PC-3 (cell line): ENCODE measurements at places on chromosomes 7 and 10. TPM values are rescaled to one million over a fixed set of nuclear protein-coding genes. Genes with fewer than 3 reads are reported as not detected.

GRCh38 chr7:20785157-20786048, 1.3 kb downstream of the SP8 start:
- H3K4me3 ChIP-seq = peak overlapping the region; percentile 55
- H3K4me1 ChIP-seq = no peaks in the 10 kb centered on the region
- no peaks in the 10 kb centered on the region for H3K36me3 ChIP-seq

GRCh38 chr10:132578287-132578951, 40.8 kb downstream of the INPP5A start:
- H3K4me3 ChIP-seq = no peak overlapping the region
- H3K4me1 ChIP-seq = peaks cover 31% of the 10 kb centered on the region

DNA sequence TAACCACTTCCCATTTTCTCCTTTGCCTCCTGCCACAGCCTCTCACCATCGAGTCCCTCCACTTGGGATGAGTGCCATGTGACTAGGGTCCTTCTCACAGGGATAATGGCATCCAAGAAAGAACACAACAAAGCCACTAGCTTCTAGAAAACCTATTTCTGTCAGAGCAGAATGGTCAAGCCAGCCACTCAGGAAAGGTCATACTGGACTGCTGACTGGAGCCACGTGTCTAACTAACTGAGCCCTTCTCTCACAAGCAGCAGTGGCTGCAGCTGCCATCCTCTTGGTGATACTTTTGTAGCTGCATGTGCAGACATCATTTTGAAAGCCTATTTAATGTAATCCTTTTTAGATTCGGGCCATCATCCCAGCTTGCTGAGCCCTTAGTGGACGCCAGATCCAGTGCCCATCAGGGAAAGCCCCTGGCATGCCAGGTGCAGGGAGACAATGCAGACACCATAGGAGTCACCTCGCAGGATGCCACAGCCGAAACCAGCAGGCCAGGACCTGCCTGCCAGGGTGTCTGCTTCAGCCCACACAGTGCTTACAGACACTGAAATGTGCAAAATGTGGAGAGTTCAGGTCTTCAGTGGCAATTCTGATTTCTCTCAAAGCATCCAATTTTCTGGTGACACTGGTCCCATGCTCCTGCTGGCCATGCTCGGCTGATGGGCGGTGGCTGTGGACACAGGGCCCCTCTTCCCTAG, 98.3 kb upstream of the DDC start:
- peaks cover 23% of the 10 kb centered on the region for H3K4me1 ChIP-seq
- no peak for DNase-seq
- H3K27ac ChIP-seq = no peak overlapping the region; the same call in 1 of the 2 replicates
- peaks cover 11% of the 10 kb centered on the region; the same call in 1 of the 2 replicates for H3K36me3 ChIP-seq
- no peak overlapping the region for H3K4me3 ChIP-seq
- H3K27me3 ChIP-seq = no peaks in the 10 kb centered on the region

DNA sequence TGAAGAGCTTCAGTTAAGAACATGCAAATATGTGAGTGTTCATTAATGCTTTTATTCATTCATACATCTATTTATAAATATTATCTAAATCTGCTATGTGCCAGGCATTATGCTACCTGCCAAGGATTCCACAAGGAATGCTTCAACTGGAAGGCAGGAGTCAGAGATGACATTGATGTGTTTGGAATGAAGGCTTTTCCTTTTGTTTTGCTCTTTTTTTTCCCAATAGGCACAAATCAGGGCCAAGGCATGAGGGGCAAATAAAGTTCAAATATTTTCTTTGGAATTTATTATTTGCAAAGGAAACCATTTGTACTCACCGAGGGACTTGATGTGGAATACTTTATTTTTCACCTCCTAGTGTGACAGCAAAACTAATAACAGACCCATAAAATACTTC, 530.3 kb downstream of the ARL4A start:
- H3K4me1 ChIP-seq = no peaks in the 10 kb centered on the region
- no peak overlapping the region for H3K27ac ChIP-seq
- H3K27me3 ChIP-seq = no peaks in the 10 kb centered on the region
- H3K36me3 ChIP-seq = no peaks in the 10 kb centered on the region

- H3K4me1 ChIP-seq = no peaks in the 10 kb centered on the region
- DNase-seq = no peak
- H3K27me3 ChIP-seq = no peaks in the 10 kb centered on the region
- no peaks in the 10 kb centered on the region for H3K36me3 ChIP-seq
- no peak overlapping the region for H3K4me3 ChIP-seq
- H3K27ac ChIP-seq = no peak overlapping the region
Observed at GRCh38 chr7:122068999-122069398, 75.0 kb downstream of the AASS start.

DNA sequence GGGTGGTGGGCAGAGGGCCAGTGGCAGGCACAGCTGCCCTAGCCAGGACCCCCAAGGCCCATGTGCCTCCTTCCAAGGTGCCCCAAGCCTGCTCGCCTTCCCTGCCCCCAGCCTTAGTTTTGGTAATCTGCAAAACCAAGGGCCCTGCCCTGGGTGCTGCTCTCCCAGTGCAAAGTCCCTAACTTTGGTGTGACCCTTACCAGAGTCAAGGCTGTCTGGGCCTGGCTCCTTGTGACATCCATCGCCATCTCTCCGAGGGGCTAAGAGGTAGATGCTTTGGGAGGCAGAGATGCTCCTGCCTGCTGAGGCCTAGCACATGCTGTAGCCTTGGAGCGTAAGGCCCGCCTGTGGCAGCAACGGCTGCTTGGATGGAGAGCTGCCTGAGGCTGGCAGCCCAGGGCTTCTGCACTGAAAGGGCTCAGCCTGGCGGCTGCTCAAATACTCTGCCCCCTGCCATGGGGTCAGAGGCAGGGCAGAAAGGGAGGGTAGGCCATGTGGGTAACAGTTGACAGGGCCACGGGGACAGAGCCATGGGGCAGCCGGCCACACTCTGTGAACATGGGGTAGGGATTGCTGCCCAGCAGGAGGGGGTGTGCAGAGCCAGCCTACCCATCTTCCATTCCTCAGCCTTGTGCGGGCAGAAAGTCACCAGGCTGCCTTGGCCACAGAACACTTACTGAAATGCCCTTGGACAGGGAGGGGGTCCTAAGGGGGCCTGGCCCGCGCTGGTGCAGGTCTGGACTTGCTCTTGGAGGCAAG, 17.9 kb upstream of the MYL7 start:
- H3K4me1 ChIP-seq = peaks cover 12% of the 10 kb centered on the region; the same call in 1 of the 2 replicates
- no peak overlapping the region for H3K27ac ChIP-seq
- no peaks in the 10 kb centered on the region for H3K27me3 ChIP-seq

GRCh38 chr7:45215601-45216062, 58.0 kb downstream of the RAMP3 start:
- no peaks in the 10 kb centered on the region for H3K36me3 ChIP-seq
- no peak overlapping the region for H3K27ac ChIP-seq
- no peaks in the 10 kb centered on the region for H3K4me1 ChIP-seq
- H3K4me3 ChIP-seq = no peak overlapping the region

DNA sequence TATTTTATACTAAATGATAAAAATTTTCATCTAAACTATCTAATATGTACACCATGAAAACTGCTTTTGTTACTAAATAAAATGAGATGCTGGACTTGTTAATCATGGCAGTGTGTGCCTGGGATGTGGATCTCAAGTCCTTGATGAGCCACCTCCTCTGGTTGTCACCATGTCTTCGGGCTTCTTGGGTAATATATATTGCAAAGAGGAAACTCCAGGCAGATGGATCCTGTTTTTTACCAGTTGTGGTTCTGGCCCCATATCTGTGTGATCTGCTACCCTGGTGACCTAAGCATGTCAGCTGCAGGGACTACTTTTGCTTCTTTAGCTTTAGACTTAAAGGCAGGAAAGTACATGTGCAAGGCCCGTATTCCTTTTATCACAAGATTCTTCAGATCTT, 46.2 kb downstream of the TMEM60 start:
- no peaks in the 10 kb centered on the region for H3K27me3 ChIP-seq
- H3K4me3 ChIP-seq = no peak overlapping the region
- peaks cover 10% of the 10 kb centered on the region for H3K4me1 ChIP-seq
- DNase-seq = no peak
- no peaks in the 10 kb centered on the region for H3K36me3 ChIP-seq

- no peak overlapping the region for H3K4me3 ChIP-seq
- no peak overlapping the region for H3K27ac ChIP-seq
- no peaks in the 10 kb centered on the region for H3K27me3 ChIP-seq
- H3K36me3 ChIP-seq = no peaks in the 10 kb centered on the region
- no peaks in the 10 kb centered on the region for H3K4me1 ChIP-seq
- no peak for DNase-seq
Observed at GRCh38 chr7:67713451-67714056, 716.9 kb downstream of the TYW1 start.

GRCh38 chr7:141946796-141947195, at the start of gene CLEC5A:
CLEC5A (minus strand) TSS chr7:141946974; CDS start chr7:141946292, 682 bp downstream.
- no peaks in the 10 kb centered on the region for H3K27me3 ChIP-seq
- H3K4me3 ChIP-seq = no peak within 1 kb of the TSS
- H3K36me3 ChIP-seq = no peaks in the 10 kb centered on the region
- no peaks in the 10 kb centered on the region for H3K4me1 ChIP-seq
- no peak within 1 kb of the TSS for H3K27ac ChIP-seq
- DNase-seq = no peak

DNA sequence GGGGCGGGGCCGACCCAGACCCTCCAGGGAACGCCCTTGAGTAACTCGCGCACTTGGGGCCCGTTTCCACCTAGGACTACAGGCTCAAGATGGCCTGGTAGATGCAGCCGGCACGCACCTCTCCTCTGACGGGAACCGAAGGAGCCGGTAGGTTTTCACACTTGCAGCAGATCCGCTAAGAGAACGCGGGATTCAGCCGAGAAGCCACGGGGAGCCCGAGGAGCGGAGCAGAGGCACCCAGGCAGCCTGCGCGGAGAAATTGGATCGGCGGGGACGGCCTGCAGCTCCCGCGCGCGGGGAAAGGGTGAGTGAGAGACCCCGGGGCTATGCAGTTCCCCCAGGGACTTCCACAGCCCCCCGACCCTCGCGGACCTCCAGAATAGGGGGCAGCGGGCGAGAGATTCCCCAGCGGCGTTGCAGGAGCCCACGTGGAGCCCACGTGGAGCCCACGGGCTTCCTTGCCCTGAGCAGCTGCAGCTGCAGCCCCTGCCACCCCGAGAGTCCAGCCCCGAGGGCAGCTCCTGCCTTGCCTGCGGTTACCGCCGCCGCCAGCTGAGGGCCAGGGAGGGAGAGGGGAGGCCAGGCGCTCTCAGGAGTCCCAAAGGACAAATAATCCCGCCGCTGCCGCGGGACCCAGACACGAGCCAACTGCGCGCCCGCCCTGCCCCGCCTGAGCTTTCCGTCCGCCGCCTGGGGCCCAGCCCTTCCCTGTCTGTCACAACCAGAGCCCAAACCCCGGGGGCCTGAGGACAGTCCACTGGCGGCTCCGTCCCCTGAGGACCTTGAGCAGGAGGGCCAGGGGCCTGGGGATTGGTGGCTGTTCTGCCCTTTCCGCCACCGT, 13.1 kb downstream of the IFT22 start:
- 0 out of 2 replicates have a peak overlapping the region, but pooled peaks have one; percentile 26 for H3K27ac ChIP-seq
- H3K4me1 ChIP-seq = 0 out of 2 replicates have a peak, but pooled peaks cover 5% of the 10 kb centered on the region
- H3K4me3 ChIP-seq = peak overlapping the region; percentile 91

DNA sequence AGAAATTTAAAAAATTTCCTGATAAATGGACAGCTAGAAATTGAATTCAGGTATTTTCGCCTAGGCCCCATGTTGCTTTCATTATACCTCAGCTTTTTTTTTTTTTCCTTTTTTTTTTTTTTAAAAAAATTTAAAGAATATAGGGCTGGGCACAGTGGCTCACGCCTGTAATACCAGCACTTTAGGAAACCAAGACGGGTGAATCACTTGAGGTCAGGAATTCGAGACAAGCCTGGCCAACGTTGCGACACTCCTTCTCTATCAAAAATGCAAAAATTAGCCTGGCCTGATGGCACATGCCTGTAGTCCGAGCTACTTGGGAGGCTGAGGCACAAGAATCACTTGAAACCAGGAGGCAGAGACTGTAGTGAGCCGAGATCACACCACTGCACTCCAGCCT, 334.0 kb downstream of the SORCS1 start:
- H3K36me3 ChIP-seq = no peaks in the 10 kb centered on the region
- peaks cover 76% of the 10 kb centered on the region for H3K27me3 ChIP-seq
- no peak overlapping the region for H3K4me3 ChIP-seq
- DNase-seq = no peak
- H3K4me1 ChIP-seq = no peaks in the 10 kb centered on the region
- no peak overlapping the region for H3K27ac ChIP-seq

DNA sequence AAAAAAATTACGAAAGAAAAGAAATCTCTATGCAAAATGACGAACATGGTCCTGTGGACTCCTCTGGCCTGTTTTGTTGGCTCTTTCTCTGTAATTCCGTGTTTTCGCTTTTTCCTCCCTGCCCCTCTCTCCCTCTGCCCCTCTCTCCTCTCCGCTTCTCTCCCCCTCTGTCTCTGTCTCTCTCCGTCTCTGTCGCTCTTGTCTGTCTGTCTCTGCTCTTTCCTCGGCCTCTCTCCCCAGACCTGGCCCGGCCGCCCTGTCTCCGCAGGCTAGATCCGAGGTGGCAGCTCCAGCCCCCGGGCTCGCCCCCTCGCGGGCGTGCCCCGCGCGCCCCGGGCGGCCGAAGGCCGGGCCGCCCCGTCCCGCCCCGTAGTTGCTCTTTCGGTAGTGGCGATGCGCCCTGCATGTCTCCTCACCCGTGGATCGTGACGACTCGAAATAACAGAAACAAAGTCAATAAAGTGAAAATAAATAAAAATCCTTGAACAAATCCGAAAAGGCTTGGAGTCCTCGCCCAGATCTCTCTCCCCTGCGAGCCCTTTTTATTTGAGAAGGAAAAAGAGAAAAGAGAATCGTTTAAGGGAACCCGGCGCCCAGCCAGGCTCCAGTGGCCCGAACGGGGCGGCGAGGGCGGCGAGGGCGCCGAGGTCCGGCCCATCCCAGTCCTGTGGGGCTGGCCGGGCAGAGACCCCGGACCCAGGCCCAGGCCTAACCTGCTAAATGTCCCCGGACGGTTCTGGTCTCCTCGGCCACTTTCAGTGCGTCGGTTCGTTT, 83.5 kb upstream of the SLF2 start:
- H3K27me3 ChIP-seq = peaks cover 42% of the 10 kb centered on the region
- peaks cover 8% of the 10 kb centered on the region for H3K4me1 ChIP-seq
- DNase-seq = peak; percentile 1
- no peak overlapping the region for H3K27ac ChIP-seq
- no peaks in the 10 kb centered on the region for H3K36me3 ChIP-seq
- peak overlapping the region; percentile 65 for H3K4me3 ChIP-seq

GRCh38 chr10:12719365-12719764, 282.1 kb downstream of the CCDC3 start:
- no peak overlapping the region for H3K4me3 ChIP-seq
- no peaks in the 10 kb centered on the region for H3K36me3 ChIP-seq
- H3K27me3 ChIP-seq = no peaks in the 10 kb centered on the region
- peak overlapping the region; percentile 95 for H3K27ac ChIP-seq
- H3K4me1 ChIP-seq = peaks cover 31% of the 10 kb centered on the region

DNA sequence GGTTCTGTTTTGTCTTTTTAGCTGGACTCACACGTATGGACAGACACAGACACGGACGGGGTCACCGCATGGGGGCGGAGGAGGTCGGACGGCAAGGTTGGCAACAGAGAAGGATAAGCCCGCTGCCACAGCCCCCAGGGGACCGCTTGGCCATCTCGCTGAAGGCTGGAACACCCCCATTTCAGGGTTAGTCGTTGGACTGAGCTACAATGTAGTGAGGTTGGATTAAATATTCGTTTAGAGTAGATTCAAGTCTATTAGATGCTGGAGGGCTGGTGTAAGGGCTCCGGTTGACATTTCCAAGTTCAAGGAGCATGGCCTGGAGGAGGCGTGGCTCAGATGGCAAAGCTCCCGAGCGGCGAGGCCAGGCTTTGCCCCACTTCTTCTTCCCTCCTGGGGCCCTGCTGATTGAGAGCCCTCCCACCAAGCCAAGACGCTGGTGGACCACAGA, 35.2 kb downstream of the PPIF start:
- H3K27ac ChIP-seq = no peak overlapping the region
- no peaks in the 10 kb centered on the region for H3K27me3 ChIP-seq
- H3K4me1 ChIP-seq = peaks cover 9% of the 10 kb centered on the region
- no peaks in the 10 kb centered on the region for H3K36me3 ChIP-seq
- H3K4me3 ChIP-seq = no peak overlapping the region

- no peaks in the 10 kb centered on the region for H3K27me3 ChIP-seq
- H3K36me3 ChIP-seq = no peaks in the 10 kb centered on the region
- peaks cover 27% of the 10 kb centered on the region for H3K4me1 ChIP-seq
Observed at GRCh38 chr7:157299613-157300368, 37.0 kb upstream of the DNAJB6 start.

DDC gene
- total RNA-seq = not detected in 2 replicates

TSPAN15 gene
- 186 and 212 TPM in 2 replicates for total RNA-seq

FAM149B1 gene
- 34.3 and 39.1 TPM in 2 replicates for total RNA-seq

ZC3HAV1 gene
- 19.6 and 25.0 TPM in 2 replicates for total RNA-seq
